ENCODE measurements at places on chromosomes 4 and X.

- no peaks in the 10 kb centered on the region for H3K27me3 ChIP-seq
- no peak for DNase-seq
- no peaks in the 10 kb centered on the region for H3K36me3 ChIP-seq
- no peaks in the 10 kb centered on the region for H3K4me1 ChIP-seq
Measured at GRCh38 chr4:37068580-37068979, 176.0 kb upstream of the NWD2 start.

- no peaks in the 10 kb centered on the region for H3K36me3 ChIP-seq
- no peaks in the 10 kb centered on the region for H3K27me3 ChIP-seq
- no peak overlapping the region for H3K27ac ChIP-seq
- H3K4me3 ChIP-seq, result no peak overlapping the region
- DNase-seq, result no peak
Measured at GRCh38 chr4:54423066-54423465, 194.0 kb downstream of the PDGFRA start.

DNA sequence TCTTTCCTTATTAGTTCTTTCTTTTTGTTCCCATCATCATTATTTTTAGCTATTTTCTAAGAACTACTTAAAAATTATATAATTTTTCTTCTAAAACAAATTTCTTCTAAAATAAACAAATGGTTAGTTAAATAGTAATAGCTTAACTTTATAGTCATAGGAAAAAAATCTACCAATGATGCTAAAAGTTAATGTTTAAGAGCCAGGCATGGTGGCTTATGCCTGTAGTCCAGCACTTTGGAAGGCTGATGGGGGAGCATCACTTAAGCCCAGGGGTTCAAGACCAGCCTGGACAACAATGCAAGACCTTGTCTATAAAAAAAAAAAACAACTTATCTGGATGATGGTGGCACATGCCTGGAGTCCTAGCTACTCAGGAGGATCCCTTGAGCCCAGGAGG is 127.1 kb upstream of the ANXA3 start:
- H3K27ac ChIP-seq, result no peak overlapping the region
- H3K4me3 ChIP-seq, result no peak overlapping the region
- no peak for DNase-seq
- no peaks in the 10 kb centered on the region for H3K4me1 ChIP-seq
- H3K27me3 ChIP-seq, result no peaks in the 10 kb centered on the region
- H3K36me3 ChIP-seq, result no peaks in the 10 kb centered on the region

- no peaks in the 10 kb centered on the region for H3K27me3 ChIP-seq
- no peaks in the 10 kb centered on the region for H3K36me3 ChIP-seq
- DNase-seq, result peak; percentile 49
- peak overlapping the region; percentile 18 for H3K4me3 ChIP-seq
- H3K4me1 ChIP-seq, result peaks cover 4% of the 10 kb centered on the region
Measured at GRCh38 chrX:69136546-69137331, 28.5 kb downstream of the PJA1 start.

DNA sequence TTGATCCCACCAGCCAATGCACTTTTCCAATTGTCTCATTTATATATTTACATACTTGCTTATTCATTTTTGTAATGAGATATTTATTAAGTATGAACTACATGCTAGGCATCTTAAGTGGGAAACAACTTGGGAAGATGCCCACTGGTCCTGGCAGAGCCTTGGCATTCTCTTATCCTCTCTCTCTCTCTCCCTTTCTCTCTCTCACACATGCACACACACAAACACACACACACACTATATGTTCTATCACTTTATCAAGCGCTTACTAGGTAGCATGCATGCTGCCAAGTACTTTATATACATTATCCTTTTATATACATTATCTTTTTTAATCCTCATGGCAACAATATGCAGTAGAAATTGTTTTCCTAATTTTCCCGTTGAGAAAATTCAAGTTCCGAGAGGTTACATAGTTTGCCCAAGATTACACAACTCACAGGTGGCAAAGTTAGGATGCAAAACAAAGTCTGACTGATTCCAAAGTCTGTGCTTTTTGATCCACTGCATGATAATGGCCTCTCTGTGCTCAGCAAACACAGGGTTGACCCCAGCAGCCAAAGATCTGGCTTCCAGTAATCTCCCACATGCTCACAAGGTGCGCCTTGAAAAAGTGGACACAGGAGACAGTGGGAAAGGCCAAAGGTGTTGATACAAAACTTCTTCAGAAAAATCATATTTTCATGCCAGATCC is 173.1 kb upstream of the KLF3 start:
- H3K4me1 ChIP-seq, result no peaks in the 10 kb centered on the region
- H3K4me3 ChIP-seq, result no peak overlapping the region
- H3K27me3 ChIP-seq, result no peaks in the 10 kb centered on the region
- no peak overlapping the region for H3K27ac ChIP-seq

DNA sequence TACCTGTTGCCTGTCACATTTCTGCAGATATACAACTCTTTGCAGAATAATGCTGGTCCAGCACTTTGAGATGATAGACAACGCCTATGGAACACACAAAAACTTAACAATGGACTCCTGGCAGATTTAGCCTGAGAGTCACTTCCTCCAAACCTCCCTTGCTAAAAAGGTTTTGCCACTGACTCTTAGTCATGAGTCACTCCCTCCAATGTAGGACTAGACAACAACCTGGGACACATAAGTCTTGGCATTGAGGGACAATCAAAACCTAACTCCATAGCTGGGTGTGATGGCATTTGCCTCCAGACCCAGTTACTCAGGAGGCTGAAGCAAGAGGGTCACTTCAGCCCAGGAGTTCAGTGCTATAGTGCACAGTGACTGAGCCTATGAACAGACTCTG is 22.0 kb upstream of the EIF4E start:
- H3K4me1 ChIP-seq, result no peaks in the 10 kb centered on the region
- no peak overlapping the region for H3K27ac ChIP-seq
- no peak for DNase-seq
- H3K4me3 ChIP-seq, result no peak overlapping the region

DNA sequence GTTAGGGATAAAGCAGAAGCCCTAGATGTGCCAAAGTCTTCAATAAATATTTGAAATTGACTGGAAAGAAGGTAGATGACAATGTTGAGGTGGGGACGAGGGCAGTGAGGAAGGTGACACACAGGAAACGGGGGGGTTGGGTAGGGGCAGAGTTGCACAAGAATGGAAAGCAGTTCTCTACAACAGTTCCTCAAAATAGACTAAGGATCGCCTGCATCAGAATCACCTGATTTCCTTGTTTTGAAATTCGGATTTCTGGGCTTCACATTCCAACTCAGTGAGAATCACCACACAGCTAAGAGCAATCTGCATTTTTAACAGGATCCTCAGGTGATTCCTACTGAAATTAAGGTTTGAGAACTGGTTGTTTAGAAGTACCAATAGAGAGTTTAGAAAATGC is 70.6 kb downstream of the ARFIP1 start:
- DNase-seq, result peak; percentile 23
- H3K27me3 ChIP-seq, result no peaks in the 10 kb centered on the region
- H3K4me3 ChIP-seq, result no peak overlapping the region
- no peak overlapping the region for H3K27ac ChIP-seq
- no peaks in the 10 kb centered on the region for H3K4me1 ChIP-seq

- H3K27ac ChIP-seq, result no peak overlapping the region
- no peak overlapping the region for H3K4me3 ChIP-seq
- no peak for DNase-seq
- H3K4me1 ChIP-seq, result no peaks in the 10 kb centered on the region
- H3K36me3 ChIP-seq, result no peaks in the 10 kb centered on the region
Measured at GRCh38 chr4:151957153-151957552, 196.3 kb upstream of the GATB start.

DNA sequence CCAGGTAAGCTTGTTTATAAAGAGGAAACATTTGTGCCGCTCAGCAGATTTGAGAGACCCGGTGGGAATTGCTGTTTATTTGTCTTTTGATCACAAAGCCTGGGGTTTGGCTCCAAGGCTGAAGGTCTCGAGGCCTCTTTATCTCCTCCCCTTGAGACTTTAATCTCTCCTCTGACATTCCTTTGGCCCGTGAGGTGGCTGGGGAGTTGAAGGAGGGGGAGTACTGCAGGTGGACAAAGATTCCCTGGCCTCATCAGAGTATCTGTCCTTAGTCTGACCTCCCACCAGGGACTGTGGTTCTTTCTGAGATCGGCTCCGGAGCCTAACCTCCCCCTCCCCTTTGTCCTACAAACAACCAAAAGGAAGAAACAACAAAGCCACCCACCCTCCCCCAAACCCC is 216.5 kb downstream of the MID1IP1 start:
- H3K27me3 ChIP-seq, result no peaks in the 10 kb centered on the region
- no peak overlapping the region for H3K4me3 ChIP-seq

DNA sequence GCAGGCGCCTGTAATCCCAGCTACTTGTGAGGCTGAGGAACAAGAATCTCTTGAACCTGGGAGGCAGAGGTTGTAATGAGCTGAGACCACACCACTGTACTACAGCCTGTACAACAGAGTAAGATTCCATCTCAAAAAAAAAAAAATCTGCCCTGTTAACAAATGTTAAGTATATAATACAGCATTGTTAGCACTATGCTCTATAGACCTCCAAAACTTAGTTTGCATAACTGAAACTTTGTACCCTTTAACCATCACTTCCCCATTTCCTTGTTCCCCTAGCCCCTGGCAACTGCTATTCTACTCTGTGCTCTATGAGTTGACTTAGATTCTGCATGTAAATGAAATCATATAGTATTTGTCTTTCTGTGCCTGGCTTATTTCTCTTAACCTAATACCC is 76.7 kb downstream of the TAB3 start:
- H3K27me3 ChIP-seq, result no peaks in the 10 kb centered on the region
- no peak overlapping the region for H3K4me3 ChIP-seq
- H3K27ac ChIP-seq, result no peak overlapping the region
- H3K36me3 ChIP-seq, result no peaks in the 10 kb centered on the region
- DNase-seq, result no peak
- H3K4me1 ChIP-seq, result no peaks in the 10 kb centered on the region

- no peaks in the 10 kb centered on the region for H3K36me3 ChIP-seq
- H3K4me1 ChIP-seq, result peaks cover 7% of the 10 kb centered on the region
- peak overlapping the region; percentile 26 for H3K4me3 ChIP-seq
- no peak for DNase-seq
- H3K27ac ChIP-seq, result no peak overlapping the region
Measured at GRCh38 chrX:137031517-137032340, 2.1 kb downstream of the GPR101 start.

DNA sequence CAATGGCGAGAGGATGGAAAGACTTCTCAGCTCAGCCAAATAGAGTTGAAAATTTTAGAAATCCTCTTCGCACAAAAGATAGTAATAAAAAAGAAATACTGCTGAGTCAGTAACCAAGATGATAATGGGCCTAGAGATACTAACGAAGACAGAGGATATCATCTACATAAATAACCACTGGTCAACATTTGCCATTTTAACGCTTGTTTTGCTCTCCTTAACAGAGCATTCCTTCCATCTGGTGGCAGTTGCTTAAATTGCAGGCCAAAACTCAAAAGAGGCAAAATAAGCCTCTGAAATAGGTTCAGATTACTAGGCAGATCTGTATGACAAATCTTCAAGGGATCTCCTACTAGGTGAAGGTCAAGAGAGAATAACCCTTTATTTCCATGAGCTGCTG is 51.7 kb upstream of the MCF2 start:
- H3K27me3 ChIP-seq, result no peaks in the 10 kb centered on the region
- H3K4me1 ChIP-seq, result no peaks in the 10 kb centered on the region
- no peak overlapping the region for H3K27ac ChIP-seq
- H3K36me3 ChIP-seq, result no peaks in the 10 kb centered on the region
- H3K4me3 ChIP-seq, result no peak overlapping the region

- DNase-seq, result no peak
- no peaks in the 10 kb centered on the region for H3K4me1 ChIP-seq
- H3K36me3 ChIP-seq, result no peaks in the 10 kb centered on the region
- H3K27me3 ChIP-seq, result no peaks in the 10 kb centered on the region
- H3K27ac ChIP-seq, result no peak overlapping the region
Measured at GRCh38 chrX:31555506-31555905, 483.7 kb upstream of the FTHL17 start.

DNA sequence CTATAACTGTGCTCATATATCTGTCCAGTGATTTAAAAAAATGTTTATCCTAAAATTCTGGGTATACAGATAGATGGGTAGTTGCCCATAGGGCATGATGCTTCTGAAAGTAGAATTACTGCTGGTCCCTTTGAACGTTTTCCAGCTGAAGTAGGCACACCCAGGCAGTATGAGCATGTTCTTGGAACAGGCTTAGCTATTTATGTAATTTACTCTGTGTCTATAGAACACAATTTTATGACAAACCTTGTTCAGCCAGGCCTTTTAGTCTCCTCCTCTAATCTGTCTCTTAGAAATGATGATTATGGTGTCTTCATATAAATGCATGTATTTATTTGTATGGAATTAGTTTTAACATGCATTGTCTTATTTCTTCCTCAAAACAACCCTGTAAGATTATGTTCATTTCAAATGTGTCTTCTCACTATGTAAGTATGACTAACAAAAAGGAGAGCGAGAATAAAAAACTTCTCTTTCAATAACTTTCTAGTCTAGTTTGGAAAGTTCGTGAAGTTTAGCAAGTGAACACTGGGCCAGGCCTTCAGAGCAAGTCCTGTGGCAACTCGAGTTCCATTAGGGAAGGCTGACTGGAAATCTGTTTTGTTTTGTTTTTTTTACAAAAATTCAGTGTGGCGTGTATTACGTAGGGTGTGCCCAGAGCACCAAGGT is 142.0 kb downstream of the AFF1 start:
- peak overlapping the region; percentile 49 for H3K27ac ChIP-seq
- H3K27me3 ChIP-seq, result no peaks in the 10 kb centered on the region
- H3K4me3 ChIP-seq, result no peak overlapping the region
- H3K36me3 ChIP-seq, result no peaks in the 10 kb centered on the region
- H3K4me1 ChIP-seq, result peaks cover 24% of the 10 kb centered on the region

DNA sequence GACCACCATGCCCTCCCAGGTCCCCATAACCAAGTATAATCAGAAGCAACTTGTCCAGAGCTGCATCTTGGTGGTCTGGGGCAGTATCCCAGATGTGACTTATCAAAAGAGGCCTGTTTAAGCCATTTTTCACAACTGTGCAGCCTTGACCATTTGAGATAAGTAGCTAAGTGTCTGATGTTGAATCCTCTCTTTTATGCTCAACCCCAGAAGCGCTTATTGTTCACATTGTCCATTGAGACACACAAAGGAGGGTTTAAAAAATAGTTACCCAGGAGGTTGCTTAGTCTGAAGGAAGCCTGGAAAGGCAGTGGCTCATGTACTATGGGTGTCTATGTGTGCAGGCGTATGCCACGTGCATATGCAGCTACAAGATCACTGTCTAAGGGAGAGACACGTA is 27.0 kb downstream of the ENPP6 start:
- H3K4me3 ChIP-seq, result no peak overlapping the region
- no peaks in the 10 kb centered on the region for H3K27me3 ChIP-seq
- no peaks in the 10 kb centered on the region for H3K36me3 ChIP-seq
- DNase-seq, result no peak
- no peak overlapping the region for H3K27ac ChIP-seq

- H3K4me1 ChIP-seq, result no peaks in the 10 kb centered on the region
- DNase-seq, result no peak
- no peaks in the 10 kb centered on the region for H3K27me3 ChIP-seq
- H3K4me3 ChIP-seq, result no peak overlapping the region
Measured at GRCh38 chr4:182385897-182386296, 142.7 kb downstream of the TENM3 start.

- no peak for DNase-seq
- H3K27me3 ChIP-seq, result no peaks in the 10 kb centered on the region
- H3K36me3 ChIP-seq, result no peaks in the 10 kb centered on the region
- no peaks in the 10 kb centered on the region for H3K4me1 ChIP-seq
Measured at GRCh38 chrX:153338836-153339235, 4.9 kb downstream of the ZNF275 start.

All from uterus (tissue), 4 donors.